ENCODE measurements at places on chromosomes 11 and 22. TPM values are rescaled to one million over a fixed set of nuclear protein-coding genes. Genes with fewer than 3 reads are reported as not detected.

Gene INS
- polyA plus RNA-seq, result not detected

Gene SCGB2A2
- not detected for polyA plus RNA-seq

Gene IPO7
- 109 TPM for polyA plus RNA-seq

Gene CDC42BPG
- polyA plus RNA-seq, result 6.0 TPM

Gene TNNI2
- 6.6 TPM for polyA plus RNA-seq

Gene C11orf87
- 0.23 TPM for polyA plus RNA-seq

Gene FAT3
- polyA plus RNA-seq, result 5.7 TPM

Gene SLC25A18
- 0.89 TPM for polyA plus RNA-seq

DNA sequence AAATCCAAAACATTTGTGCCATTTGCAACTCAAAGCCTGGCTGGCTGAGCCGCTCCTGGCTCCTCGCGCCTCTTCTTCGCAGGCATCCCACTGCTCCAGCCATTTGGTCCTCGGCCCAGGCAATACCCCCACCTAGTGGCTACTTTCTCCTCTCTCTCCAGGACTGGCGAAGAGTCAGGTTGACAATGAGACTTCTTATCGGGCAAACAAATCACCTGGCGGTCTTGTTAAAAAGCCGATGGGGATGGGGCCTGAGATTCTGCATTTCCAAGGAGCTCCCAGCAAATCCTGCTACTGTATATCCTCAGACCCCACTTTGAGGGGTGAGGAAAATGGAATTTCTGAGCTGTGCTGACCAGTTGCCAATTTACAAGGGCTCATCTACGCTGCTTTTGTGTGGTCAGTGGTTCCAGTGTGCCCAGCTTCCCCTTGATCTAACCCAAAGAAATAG lies 89.0 kb downstream of the ISX start:
- DNase-seq, result peak; percentile 53

- DNase-seq, result no peak
These were observed 26.8 kb downstream of the MYH9 start for GRCh38 chr22:36360871-36361383.

GRCh38 chr22:26045051-26045450 lies 124.2 kb upstream of the SEZ6L start:
- no peak for DNase-seq

DNA sequence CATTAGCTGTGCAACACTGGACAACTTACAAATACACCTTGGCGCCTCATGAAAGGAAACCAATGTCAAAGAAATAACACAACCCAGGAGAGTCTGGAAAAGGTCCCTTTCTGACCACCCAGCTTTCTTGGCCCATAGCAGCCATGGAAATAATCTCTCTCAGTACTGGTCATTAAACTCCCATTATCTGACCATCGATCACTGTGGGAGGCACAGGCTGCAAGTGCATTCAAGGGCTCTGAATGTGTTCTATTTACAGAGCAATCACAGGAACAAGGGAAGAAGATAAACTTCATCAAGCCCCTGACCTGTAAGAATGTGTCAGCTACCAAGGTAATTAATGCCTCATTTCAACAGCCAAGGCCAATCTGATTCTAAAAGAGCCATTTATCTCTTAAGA lies 40.1 kb downstream of the CTSC start:
- peak; percentile 48 for DNase-seq

GRCh38 chr11:123450623-123451022 lies 20.6 kb downstream of the GRAMD1B start:
- no peak for DNase-seq

DNA sequence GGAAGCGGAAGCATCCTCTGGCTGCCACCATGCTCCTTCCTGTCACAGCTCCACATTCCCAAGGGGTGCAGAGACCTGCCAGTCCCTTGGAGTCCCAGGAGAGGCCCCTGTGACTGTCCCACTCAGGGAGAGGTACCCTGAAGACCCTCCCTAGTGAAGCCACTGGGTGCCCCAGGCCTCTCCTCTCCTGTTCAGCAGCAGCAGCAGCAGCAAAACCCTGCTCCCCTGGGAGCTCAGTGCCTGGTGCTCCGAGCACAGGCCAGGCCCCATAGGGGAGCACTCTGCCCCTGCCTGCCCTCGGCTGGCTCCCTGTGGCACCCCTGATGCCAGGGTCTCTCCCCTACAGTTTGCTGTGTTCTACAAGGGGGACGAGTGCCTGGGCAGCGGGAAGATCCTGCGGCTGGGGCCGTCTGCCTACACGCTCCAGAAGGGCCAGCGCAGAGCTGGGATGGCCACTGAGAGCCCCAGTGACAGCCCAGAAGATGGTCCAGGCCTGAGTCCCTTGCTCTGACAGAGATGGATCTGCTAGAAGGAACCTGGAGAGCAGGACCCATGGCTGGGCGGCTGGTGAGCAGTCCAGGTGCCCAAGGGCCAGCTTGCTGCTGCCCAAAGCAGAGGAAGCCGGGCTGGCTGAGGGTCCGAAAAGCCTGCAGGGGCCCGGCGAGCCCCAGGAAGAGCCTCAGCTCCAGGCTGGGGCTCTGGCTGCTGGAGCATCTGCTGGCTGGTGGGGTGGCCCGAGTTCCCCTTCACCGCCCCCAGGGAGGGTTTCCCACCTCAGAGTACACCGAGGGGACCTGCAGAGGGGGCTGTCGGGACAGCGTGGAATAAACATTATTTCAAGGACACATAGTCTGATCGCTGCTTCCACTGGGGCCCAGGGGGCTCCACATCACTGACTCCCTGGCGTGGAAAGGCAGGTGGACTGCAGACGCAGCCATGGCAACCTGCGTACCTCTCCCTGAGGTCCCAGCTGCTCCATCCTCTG lies 21.3 kb downstream of the TRMU start:
- no peak for DNase-seq

GRCh38 chr11:27921472-27921871 lies 186.5 kb downstream of the KIF18A start:
- no peak for DNase-seq

- no peak for DNase-seq
These were observed 133.6 kb upstream of the SESN3 start for GRCh38 chr11:95364324-95365295.

DNA sequence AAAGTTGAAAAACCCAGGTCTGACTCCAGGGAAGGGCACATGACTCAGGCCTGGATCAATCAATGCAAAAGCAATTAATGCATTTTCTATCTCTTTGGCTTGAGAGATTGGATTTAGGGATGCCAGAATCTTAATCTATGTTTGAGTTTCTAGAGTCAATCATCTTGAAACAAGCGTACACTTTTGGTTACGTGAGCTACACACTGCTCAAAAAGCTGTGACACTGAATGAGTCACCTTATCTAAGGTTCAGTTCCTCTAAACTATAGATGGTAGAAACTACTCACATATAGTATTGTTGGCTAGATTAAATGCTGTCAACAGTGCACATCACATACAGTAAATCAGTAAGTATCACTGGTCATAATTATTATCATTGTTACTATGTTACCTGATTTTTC lies 24.2 kb downstream of the MRE11 start:
- DNase-seq, result no peak

GRCh38 chr22:47605886-47606285 lies 843.4 kb downstream of the TBC1D22A start:
- DNase-seq, result no peak

GRCh38 chr11:73359930-73360742 lies 16.1 kb upstream of the RELT start:
- DNase-seq, result no peak

DNA sequence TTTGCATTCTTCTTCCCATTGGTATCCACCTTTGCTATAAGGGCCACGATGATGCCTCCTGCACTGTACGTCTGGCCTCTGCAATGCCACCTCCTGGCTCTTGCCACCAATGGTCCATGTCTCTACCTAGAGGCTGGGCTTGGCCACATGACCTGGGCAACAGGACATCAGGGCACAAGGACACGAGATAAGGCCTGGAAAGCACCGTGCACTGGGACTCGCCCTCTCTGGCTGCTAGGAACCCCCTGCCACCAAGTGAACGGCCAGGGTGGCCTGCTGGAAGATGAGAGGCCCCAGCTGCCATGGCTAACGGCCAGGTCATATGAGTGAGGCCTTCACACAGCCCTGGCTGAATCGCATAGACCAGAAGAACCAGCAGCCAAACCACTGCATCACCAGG lies 87.4 kb downstream of the TRMU start:
- no peak for DNase-seq

- DNase-seq, result peak; percentile 26
These were observed 1.1 kb upstream of the DDX6 start for GRCh38 chr11:118791961-118792569.

GRCh38 chr11:44631831-44632230 lies 66.4 kb downstream of the CD82 start:
- DNase-seq, result no peak

DNA sequence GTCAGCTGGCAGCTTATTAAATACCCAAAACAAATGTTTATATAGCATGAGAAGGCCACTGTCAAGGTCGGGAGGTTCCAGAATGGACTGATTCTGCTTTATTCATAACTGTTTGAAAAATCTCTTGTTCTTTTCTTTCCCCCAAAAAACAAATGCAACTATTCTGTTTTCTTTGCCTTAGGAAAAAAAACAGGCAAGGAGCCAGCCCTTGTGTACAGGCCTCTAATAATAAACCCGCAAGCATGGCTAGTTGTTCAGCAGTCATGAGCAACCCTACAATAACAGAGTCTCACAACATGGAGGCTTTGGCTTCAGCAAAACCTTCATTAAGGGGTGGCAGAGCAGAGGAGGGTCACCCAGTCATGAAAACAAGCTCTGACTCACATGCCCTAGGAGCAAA lies 191.7 kb downstream of the KIRREL3 start:
- DNase-seq, result peak; percentile 52

DNA sequence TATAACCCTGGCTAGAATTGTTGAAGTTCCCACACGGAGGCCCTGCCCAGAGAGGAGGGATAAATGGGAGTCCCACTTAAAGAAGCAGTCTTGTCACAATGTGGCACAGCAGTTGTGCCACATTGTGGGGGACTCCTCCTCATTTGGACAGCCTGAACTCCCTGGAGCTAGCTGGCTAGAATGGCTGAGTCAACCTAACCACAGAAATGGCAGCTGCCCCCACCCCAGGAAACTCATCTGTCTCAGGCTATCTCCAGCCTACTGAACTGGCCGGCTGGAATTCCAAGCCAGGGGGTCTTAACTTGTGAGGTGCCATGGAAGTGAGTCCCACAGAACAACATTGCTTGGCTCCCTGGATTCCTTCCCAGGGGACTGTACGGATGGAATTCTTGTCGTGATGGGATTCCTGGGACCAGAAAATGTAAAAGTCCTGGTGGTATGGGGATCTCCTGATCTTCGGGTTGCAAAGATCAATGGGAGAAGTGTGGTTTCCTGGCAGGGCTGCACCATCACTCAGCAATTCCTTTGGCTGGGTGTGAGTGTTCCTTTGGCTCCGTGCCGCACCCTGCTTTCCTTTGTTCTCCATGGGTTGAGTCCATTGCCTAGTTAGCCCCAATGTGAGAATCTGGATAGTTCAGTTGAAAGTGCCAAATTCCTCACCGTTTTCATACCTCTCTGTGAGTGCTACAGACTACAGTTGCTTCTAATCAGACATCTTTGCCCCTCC lies 791.2 kb upstream of the FAT3 start:
- no peak for DNase-seq

- no peak for DNase-seq
These were observed 23.6 kb upstream of the ARHGAP32 start for GRCh38 chr11:129215506-129216245.

- DNase-seq, result no peak
These were observed 323.0 kb upstream of the CCDC90B start for GRCh38 chr11:83609191-83609590.

- DNase-seq, result no peak
These were observed 32.6 kb upstream of the NNMT start for GRCh38 chr11:114263513-114264170.

DNA sequence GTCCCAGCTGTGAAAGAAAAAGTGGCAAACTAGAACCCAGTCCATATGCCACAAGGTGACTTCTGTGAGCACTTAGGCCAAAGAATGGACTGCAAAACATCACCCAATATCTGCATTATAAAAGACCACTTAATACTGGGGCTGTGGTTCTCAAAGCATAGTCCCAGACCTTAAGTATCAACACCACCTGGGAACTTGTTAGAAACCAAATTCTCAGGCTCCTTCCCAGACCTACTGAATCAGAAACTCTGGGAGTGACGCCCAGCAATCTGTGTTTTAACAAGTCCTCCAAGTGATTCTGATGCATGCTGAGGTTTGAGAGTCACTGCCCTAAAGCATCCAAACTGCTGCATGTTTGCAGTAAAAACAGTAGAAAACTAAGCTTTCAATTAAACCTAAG lies 81.3 kb downstream of the SERGEF start:
- DNase-seq, result no peak

GRCh38 chr11:30149998-30150397 lies 80.8 kb upstream of the FSHB start:
- DNase-seq, result no peak

DNA sequence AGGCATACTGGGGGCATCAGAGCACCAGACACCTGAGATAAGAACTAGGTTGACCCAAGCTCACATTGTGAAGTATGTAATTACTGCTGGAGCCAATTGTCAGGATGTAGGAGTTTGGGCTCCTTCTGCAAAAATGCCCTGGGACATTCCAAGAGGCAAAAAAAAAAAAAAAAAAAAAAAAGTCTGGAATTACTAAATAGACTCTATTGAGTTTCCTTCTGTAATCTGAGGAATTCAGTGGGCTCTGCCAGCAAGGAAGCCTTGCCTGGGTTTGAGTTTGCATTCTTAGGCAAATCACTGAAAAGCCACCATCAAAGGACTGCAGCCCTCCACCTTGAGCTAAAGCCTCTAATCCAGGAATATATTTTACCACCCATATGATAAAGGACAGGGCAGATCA lies 8.0 kb upstream of the CAVIN3 start:
- no peak for DNase-seq

- DNase-seq, result no peak
These were observed 55.5 kb downstream of the DGCR2 start for GRCh38 chr22:19066531-19067271.

DNA sequence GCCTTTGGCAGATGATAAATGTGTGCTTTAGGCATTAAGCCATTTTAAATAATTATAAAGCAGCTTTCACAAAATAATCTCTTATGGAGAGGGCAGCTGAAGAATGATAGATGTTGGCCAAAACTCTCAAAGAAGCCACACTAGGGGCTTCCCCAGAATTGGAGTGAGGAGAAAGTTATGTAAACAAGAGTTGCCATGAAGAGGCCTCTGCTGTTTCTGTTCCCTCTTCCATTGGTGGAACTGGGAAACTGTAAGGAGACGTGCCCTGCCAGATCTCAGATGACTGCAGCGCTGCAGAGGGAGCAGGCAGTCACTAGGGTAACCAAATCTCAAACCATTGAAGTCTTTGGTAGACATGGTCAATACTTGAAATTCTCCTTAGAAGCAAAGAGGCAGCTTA lies 19.4 kb upstream of the APLP2 start:
- DNase-seq, result no peak
